Hepatic stellate cell (primary cell): ENCODE measurements at places on chromosomes 7 and 10.

- DNase-seq: no peak
Measured at GRCh38 chr7:87119581-87119980, 32.7 kb upstream of the DMTF1 start.

- no peak for DNase-seq
Measured at GRCh38 chr7:76126632-76127031, 75.1 kb upstream of the SRRM3 start.

GRCh38 chr10:64023926-64024470 is 502.8 kb downstream of the REEP3 start:
- DNase-seq: no peak

GRCh38 chr10:102411341-102412255 is 7.0 kb downstream of the PSD start:
- DNase-seq: no peak

DNA sequence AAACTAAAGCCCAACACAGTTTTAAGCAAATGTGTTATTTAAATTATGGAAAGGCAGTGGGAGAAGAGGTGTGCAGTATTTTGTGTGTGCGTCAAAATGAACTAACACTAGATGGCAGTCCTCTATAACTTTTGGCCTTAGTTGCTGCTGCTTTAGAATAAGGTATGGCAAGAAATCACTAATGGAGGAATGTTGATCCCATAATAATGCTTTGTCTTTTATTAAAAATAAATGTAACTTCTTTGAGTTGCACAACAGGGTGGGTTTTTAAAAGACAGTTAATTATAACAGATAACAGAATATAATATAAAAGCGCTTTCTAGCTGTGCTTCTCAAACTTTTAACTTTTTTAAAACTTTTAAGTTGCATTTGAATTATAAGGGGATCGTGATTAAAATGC is 56.4 kb downstream of the BBS9 start:
- DNase-seq: peak; percentile 30

DNA sequence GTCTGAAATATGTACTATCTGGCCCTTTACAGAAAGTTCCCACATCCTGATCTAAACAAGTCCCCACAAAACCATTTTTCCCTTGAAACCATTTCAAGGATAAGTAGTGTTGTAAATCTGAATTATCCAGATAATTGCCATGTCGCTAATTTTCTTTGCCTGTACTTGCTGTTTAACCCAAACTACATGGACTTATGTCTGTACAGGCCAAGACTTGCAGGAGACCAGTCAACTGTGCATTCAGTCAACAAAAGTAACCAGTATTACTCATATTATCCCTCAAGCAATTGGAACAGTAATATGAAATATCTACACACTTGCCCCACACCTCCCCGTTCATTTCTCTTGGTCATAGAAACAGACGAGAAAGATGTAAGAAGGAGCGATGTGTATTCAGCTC is 347.8 kb upstream of the NFE2L3 start:
- no peak for DNase-seq
